ENCODE measurements at places on chromosomes 6 and 20.

- no peak for DNase-seq
Measured at GRCh38 chr6:102549221-102549874, 1155.8 kb downstream of the GRIK2 start.

- DNase-seq, result no peak
Measured at GRCh38 chr6:32213649-32214048, 10.2 kb downstream of the NOTCH4 start.

DNA sequence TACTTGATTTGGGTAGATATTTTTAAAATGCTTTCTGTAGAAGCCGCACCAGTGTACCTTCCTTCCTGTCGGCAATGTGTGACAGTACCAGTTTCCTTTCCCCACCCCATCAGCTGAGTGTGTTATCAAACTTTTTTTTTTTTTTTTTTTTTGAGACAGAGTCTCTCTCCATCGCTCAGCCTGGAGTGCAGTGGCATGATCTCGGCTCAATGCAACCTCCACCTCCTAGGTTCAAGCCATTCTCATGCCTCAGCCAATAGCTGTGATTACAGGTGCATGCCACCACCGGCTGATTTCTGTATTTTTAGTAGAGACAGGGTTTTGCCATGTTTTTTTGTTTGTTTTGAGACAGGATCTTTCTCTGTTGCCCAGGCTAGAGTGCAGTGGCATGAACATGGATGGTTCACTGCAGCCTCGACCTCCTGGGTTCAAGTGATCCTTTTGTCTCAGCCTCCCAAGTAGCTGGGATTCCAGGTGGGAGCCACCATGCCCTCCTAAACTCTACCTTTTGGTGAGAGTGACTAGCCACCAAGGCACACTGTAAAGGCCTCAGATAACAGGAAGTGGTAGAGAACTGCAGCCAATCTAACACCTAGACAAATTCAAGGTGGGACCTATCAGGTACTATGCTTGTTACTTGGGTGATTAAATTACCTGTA lies 26.5 kb upstream of the ZBTB22 start:
- DNase-seq, result peak; percentile 83

DNA sequence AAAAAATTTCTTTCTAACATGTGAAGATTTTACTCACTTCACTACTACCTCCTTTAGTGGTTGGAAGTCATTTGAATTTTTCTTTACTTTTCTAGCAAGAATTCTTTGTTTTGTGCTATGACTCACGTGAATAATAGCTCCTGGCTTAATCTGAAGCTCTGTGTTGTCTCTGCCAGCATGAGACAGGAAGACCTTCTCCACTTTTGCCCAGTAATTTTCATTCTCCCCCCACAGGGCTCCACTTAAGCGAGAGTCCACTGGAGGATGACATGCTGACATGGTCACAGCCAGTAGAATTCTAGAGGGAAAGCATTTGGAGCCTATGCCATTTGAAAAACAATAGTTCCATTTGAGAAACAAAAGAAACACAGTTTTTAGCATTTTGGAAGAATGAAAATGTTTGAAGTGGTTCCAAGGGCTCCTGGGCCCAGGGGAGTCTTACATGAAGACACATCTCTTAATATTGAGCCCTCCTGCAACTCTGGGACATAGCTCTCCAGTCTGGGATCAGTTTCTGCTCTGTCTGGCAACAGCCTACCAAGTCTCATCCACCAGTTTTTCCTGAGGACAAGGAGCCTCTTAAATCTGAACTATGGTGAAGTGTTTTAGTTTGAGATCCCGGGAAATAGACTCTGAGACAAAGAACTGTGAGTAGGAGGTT lies 231.4 kb downstream of the PAX1 start:
- no peak for DNase-seq

DNA sequence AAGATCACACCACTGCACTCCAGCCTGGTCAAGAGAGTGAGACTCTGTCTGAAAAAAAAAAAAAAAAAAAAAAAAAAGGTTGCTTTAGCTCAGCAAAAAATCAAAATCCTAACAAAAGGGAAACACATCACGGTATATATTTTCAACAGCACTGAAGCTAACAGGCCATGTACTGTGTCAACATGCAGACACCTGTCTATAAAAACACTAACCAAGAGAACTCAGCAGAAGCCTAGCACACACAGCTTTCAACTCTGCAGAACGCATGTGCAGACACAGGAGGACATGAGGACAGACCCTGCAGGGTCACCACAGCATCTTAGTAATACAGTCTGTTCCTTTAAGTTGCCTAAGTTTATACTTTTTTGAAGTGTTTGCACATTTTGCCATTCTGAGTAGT lies 13.5 kb downstream of the NINL start:
- no peak for DNase-seq

GRCh38 chr6:157045831-157046454 lies 268.8 kb downstream of the ARID1B start:
- no peak for DNase-seq

- no peak for DNase-seq
Measured at GRCh38 chr6:53139841-53140413, 8.7 kb downstream of the GCM1 start.

- DNase-seq, result no peak
Measured at GRCh38 chr20:44028003-44028730, 113.5 kb downstream of the TOX2 start.

DNA sequence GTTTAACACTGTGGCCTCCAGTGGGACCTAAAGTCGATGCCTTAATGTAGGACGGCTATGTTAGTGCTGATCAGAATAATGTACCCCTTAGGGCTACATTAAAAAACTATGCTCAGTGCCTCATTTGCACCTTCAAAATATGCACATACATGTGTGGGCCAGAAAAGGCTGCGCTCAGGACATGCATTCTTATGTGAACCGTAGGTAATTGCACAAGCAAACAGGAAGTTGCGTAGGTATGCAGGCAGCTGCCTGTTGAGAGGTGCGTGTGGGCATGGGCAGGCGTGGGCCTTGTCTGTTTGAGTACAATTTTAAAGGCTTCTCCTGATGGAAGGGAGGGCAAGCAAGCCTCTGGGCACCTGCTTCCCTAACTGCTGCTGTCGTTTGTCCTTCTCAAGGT lies 116.2 kb upstream of the JAG1 start:
- DNase-seq, result no peak

DNA sequence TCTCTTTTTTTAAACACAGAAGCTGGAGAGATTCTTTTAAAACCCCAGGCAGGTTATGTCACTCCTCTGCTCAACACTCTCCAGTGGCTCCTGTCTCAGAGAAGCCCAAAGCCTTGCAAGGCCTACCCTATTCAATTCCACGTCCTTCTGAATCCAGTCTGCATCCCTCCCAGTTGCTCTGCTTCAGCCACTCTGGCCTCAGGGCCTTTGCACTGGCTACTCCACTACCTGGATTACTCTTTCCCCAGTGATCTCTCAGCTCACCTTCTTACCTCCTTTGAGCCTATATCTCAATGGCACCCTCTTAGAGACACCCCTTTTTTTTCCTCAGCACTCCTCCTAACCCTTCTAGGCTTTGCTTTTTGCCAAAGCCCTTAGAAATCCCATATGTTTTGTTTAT lies 185.8 kb downstream of the CLIC5 start:
- DNase-seq, result no peak

DNA sequence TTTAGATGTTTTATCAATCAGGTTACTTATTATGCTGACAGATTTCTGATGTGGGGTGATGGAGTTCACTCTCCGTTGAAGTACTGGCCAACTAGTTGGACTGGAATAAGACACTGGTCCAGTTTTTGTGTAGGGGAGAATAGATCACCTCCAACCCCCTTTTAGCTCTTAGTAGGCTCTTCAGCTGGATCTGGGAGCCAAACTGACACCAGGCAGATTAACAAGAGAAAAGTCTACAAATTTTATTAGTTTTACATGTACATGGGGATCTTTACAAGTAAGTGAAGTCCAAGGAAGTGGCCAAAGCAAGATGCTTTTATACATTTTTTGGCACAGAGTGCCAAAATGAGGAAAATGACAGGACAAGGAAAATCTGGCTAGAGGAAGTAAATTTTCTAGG lies 107.1 kb downstream of the UBE3D start:
- DNase-seq, result no peak

DNA sequence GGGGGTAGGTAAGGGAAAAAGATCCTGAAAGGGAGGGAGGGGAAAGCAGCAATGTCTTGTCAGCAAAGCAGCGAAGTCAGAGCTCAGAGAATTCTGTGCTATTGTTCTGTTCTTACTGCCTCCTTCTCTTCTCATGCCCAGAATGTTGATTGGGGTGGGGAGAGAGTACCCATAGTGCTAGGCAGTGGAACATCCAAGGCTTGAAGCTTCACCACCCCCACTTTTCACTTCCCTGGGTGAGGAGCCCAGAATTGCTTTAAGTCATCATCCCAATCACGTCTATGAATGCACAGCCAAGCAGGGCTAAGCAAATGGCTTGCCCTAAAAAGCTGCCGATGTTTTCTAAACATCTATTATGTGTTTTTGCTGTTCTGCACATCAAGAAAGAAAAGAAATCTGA lies 16.5 kb downstream of the REPS1 start:
- no peak for DNase-seq

GRCh38 chr6:24721461-24722215 lies 2.7 kb upstream of the C6orf62 start:
- DNase-seq, result peak; percentile 87

GRCh38 chr6:43159599-43159998 lies 11.5 kb upstream of the SRF start:
- no peak for DNase-seq

DNA sequence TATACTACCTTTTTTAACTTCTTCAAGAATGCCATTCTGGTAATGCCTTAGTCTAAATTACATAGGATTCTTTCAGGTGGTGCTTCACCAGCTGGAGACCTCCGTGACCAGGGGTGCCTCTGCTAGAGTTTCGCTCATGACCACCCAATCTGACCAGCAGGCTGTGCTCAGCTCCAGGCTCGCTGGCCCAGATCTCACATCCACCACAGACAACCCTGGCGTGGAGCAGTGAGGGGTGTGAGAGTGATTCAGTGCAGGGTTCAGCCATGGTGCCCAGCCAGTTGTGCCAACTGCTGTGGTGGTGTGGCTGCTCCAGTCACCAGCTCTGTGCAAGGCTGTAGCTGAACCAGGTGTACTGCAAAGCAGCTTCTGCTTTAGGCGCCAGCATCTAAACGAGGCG lies 198.6 kb downstream of the MMUT start:
- no peak for DNase-seq

- no peak for DNase-seq
Measured at GRCh38 chr20:63659370-63659769, 1.3 kb downstream of the RTEL1 start.

DNA sequence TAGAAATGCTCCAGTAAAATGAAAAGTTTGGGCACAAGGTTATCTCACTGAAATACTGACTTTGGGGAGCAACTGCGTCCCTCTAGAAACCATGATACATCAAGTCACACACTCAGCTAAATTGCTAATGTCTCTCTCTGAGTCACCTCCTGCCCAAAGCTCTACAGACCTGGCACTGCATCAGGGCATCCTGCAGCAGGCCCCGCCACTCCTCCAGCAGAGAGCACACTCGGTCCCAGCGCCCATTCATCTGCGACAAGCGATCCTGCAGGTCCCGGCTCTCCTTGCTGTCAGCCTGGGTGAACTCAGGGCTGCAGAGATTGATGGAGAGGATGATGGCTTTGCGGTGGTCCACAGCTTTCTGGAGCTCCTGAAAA lies 329.0 kb downstream of the ESR1 start:
- DNase-seq, result no peak

GRCh38 chr20:37711994-37712964 lies 18.4 kb downstream of the CTNNBL1 start:
- no peak for DNase-seq

GRCh38 chr6:8707956-8708772 lies 272.8 kb upstream of the SLC35B3 start:
- no peak for DNase-seq

GRCh38 chr6:112004201-112005012 lies 49.5 kb upstream of the CCN6 start:
- no peak for DNase-seq

GRCh38 chr6:12119085-12119588 lies 107.0 kb downstream of the HIVEP1 start:
- peak; percentile 35 for DNase-seq

DNA sequence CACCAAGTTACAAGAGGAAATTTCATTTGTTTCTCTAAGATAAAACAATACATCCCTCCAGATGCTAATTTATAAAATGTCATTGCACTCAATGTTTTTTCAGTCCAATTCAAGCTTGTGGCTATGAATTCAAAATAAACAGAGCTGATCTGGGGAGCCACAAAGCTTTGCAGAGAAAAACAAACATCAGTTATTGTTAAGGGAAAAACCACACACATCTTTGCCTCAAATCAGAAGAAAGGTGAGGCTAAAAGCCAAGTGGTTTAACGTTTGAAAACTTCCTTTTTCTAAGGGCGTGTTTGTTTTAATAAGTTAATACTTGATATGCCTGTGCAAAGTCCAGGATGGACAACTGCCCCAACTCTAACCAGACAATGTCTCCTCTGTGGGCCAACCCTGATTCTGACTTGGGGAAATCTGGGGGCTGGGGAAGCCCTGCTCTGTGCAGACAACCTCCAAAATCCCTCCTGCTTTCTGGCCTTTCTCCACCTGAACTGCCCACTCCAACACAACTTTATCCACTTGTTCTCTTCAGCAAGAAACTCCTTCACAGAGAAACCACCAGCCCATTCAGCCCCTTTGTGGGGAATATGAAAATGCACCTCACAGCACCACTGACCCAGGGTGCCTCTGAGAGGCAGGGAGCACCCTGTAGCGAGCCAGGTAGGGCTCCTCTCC lies 44.6 kb upstream of the NT5E start:
- no peak for DNase-seq

DNA sequence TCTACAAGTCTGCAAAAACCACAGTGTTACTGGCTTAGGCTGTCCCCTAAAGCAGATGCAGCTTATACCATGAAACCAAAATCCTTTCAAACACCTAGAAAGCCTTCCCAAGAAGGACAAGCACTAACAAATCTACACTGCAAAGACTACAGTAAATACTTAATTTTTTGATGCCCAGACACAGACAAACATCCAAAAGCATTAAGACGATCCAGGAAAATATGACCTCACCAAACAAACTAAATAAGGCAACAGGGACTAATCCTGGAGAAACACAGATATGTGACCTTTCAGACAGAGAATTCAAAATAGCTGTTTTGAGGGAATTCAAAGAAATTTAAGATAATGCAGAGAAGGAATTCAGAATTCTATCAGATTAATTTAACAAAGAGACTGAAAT lies 423.5 kb downstream of the COL12A1 start:
- DNase-seq, result no peak

DNA sequence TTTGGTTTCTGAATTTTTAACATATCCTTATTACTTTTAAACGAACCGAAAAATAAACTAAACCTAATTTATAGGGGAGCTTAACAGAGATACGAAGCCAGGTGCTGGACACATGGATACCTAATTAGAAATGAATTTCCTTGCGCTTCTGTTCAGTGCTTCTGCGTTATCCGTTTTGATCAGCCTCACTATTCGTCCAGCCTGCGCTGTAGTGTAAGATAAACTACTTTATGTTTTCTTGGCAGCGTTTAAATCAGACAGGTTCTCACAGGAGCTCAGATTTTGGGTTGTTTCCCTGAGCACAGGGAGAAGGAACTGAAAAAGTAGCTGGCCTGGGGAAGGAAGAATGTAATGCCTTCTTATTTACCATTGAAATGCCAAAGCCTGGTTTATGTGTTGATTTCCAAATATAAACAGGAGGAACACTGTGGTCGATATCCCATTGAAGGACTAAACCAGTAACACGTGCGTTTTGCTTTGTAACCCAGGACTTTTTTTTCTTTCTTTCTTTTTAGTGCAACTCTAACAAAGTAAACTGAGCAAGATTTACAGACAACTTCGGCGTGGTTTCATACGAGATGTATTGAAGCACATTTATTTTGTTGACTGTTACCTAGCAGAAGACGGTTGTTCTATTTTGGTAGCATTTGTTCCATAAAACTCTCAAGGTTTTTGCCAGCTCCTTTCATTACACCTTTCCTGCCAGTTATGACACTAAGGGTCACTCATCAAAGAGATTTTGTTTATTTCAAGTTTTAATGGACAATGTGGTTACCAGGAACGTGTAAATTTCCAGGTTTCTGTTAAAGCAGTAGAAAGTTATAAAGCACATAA lies 214.8 kb upstream of the HEY2 start:
- DNase-seq, result no peak
